Activated CD4-positive, alpha-beta memory T cell treated with anti-CD3 and anti-CD28 coated beads for 36 hours (primary cell): ENCODE measurements at places on chromosomes 2 and 18. TPM values are rescaled to one million over a fixed set of nuclear protein-coding genes. Genes with fewer than 3 reads are reported as not detected.

GRCh38 chr2:226733189-226733858 lies 66.3 kb downstream of the IRS1 start:
- DNase-seq, result peak; percentile 19

DNA sequence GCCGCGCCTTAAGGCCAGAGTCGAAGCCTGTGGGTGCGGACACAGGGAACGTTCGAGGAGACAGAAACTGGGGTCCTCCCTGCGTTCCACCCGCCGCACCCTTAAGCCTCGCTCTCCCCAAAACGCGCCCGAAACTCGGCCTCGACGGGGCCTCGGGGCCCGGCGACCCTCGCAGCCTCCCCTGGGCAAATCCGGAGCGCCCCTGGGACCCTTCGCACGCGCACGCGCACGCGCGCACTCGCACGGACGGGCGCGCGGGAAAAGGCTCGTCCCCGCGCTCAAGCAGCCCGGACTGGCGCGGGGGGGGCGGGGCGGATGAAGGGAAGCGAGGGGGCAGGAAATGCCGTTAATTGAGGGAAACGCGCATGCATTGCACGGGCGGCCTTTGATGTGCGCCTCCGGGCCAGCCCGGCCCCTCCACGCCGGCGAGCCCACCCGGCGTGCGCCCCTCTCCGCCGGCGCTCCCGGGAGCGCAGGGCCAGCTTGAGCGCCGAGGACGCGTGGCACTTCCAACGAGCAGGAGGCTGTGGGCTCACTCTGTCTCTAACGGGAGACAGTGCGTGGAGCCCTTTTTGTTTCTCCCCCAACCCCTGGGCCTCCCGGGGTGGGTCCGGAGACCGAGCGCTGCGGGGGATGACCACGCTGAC lies 5.4 kb upstream of the SALL3 start:
- DNase-seq, result no peak

Gene SPAG16
- 9.1 TPM for total RNA-seq

Gene CCDC85A
- total RNA-seq, result not detected

GRCh38 chr2:207165121-207166038 lies at the start of gene KLF7:
KLF7 (minus strand) TSS chr2:207165948; CDS start chr2:207165568, 380 bp downstream.
- peak; percentile 74 for DNase-seq
